T-helper 2 cell treated with Interferon-gamma antibody and Interleukin-4, amounts not matched to agents 100 ng/mL and 5 ng/mL, for 36 hours (primary cell): ENCODE measurements at places on chromosomes 12 and 14. TPM values are rescaled to one million over a fixed set of nuclear protein-coding genes. Genes with fewer than 3 reads are reported as not detected.

The PAH gene
- total RNA-seq: not detected in 2 replicates

The PLD4 gene
- total RNA-seq: 0.11 TPM in 2 replicates

The PLCZ1 gene
- not detected in 2 replicates for total RNA-seq

The NUAK1 gene
- total RNA-seq: not detected in 2 replicates

The SLC2A13 gene
- total RNA-seq: 2.4 and 3.2 TPM in 2 replicates

The USP44 gene
- 2.9 and 4.9 TPM in 2 replicates for total RNA-seq

The ADAM21 gene
- not detected in 2 replicates for total RNA-seq

The SERPINA12 gene
- total RNA-seq: not detected in 2 replicates

The TCL1B gene
- not detected in 2 replicates for total RNA-seq

The CCDC77 gene
- 14.1 and 14.7 TPM in 2 replicates for total RNA-seq

The REC8 gene
- total RNA-seq: 66.0 and 68.7 TPM in 2 replicates

The CLEC1A gene
- total RNA-seq: not detected in 2 replicates

The TEDC1 gene
- 42.6 and 43.1 TPM in 2 replicates for total RNA-seq

The CLEC4D gene
- total RNA-seq: not detected in 2 replicates

The GPR162 gene
- total RNA-seq: 0.18 and 0.32 TPM in 2 replicates

The IPO8 gene
- total RNA-seq: 44.4 and 46.4 TPM in 2 replicates

The GALNT16 gene
- not detected in 2 replicates for total RNA-seq

The FOXN3 gene
- total RNA-seq: 109 and 111 TPM in 2 replicates

The IL31 gene
- total RNA-seq: not detected in 2 replicates

The DDIT3 gene
- total RNA-seq: 9.9 and 10.7 TPM in 2 replicates

The LIN7A gene
- total RNA-seq: 0.11 and 0.18 TPM in 2 replicates

The SCNN1A gene
- 0.09 and 0.32 TPM in 2 replicates for total RNA-seq

The FIGNL2 gene
- 0.25 TPM in 2 replicates for total RNA-seq

The MAPK1IP1L gene
- total RNA-seq: 114 and 116 TPM in 2 replicates

The TMEM132D gene
- total RNA-seq: not detected in 2 replicates

The BICD1 gene
- total RNA-seq: 12.4 and 13.4 TPM in 2 replicates

The OAS3 gene
- total RNA-seq: 114 and 117 TPM in 2 replicates

The FOXN4 gene
- not detected in 2 replicates for total RNA-seq

The SERPINA4 gene
- not detected in 2 replicates for total RNA-seq

The GLTP gene
- 23.9 and 24.8 TPM in 2 replicates for total RNA-seq

The CATSPERB gene
- 3.8 and 8.0 TPM in 2 replicates for total RNA-seq

The DCAF5 gene
- 34.2 and 35.8 TPM in 2 replicates for total RNA-seq

The GPD1 gene
- 0.41 and 0.70 TPM in 2 replicates for total RNA-seq

The TSPAN8 gene
- total RNA-seq: not detected in 2 replicates

The LRP1-AS gene
- total RNA-seq: not detected in 2 replicates

The POU6F1 gene
- 2.0 and 2.6 TPM in 2 replicates for total RNA-seq

The FLRT2 gene
- not detected in 2 replicates for total RNA-seq

The PTCSC3 gene
- total RNA-seq: not detected in 2 replicates

The TULP3 gene
- 7.0 and 7.6 TPM in 2 replicates for total RNA-seq
